ENCODE measurements at places on chromosomes 3 and 15. TPM values are rescaled to one million over a fixed set of nuclear protein-coding genes. Genes with fewer than 3 reads are reported as not detected.
A peak's percentile ranks its signal among the peaks of the same experiment; 100 is the strongest.

The GHSR gene
- total RNA-seq = not detected

The CCR3 gene
- total RNA-seq = not detected

- DNase-seq = no peak
Observed at GRCh38 chr15:67832897-67833709, 6.7 kb downstream of the RNU6-1 start.

GRCh38 chr15:31004220-31004733, 12.8 kb upstream of the MTMR10 start:
- peak; percentile 63 for DNase-seq

- DNase-seq = no peak
Observed at GRCh38 chr15:34613997-34614396, 30.5 kb upstream of the GOLGA8B start.

GRCh38 chr3:31936420-31937060, 44.5 kb downstream of the OSBPL10 start:
- DNase-seq = no peak

GRCh38 chr3:30524357-30525040, 81.9 kb upstream of the TGFBR2 start:
- no peak for DNase-seq

GRCh38 chr15:26295336-26296085, 432.4 kb upstream of the ATP10A start:
- DNase-seq = no peak
